Activated gamma-delta T cell (primary cell): ENCODE measurements at places on chromosomes 16 and 17.

- DNase-seq = no peak
Measured at GRCh38 chr17:74543891-74544760, 1.8 kb downstream of the CD300C start.

DNA sequence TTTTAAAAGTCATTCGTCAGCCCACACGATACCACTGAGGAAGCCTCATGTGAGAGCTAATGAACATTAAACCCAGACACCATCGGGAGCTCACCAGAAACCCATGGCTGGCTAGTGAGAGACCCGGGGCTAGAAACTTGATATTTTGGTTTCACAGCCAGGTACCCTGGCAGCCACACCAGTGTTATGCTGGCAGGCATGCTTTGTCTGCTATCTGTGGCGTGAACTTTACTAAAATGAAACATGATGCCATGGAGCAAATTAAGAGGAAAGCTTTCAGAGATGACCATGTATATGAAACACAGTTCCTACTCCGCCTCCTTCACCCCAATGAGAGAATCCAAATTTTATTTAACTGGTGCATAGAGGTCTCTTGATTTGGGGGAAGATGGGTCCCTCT is 291.2 kb downstream of the IRX3 start:
- no peak for DNase-seq

GRCh38 chr16:72850853-72851252 is 197.1 kb downstream of the ZFHX3 start:
- DNase-seq = no peak

- DNase-seq = no peak
Measured at GRCh38 chr16:4525634-4526277, 12.8 kb downstream of the CDIP1 start.

DNA sequence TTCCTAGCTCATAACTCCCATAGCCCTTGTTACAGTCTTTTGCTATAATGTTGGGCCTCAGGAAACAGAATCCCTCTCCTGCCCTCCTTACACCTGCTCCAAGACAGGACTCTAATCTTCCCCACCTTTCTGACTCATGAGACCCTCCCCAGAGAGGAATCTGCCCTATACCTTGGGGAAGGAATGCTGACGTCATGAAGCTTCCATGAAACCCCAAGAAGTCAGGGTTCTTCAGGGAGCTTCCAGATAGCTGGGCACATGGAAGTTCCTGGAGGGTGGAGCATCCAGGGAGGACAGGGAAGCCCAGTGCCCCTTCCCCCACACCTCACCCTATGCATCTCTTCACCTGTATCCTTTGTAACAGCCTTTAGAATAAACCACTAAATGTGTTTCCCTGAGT is 285.7 kb downstream of the SOX9 start:
- no peak for DNase-seq

GRCh38 chr16:12002447-12003006 is 26.0 kb downstream of the SNX29 start:
- DNase-seq = no peak

GRCh38 chr16:72015124-72015523 is 6.6 kb downstream of the DHODH start:
- DNase-seq = no peak

DNA sequence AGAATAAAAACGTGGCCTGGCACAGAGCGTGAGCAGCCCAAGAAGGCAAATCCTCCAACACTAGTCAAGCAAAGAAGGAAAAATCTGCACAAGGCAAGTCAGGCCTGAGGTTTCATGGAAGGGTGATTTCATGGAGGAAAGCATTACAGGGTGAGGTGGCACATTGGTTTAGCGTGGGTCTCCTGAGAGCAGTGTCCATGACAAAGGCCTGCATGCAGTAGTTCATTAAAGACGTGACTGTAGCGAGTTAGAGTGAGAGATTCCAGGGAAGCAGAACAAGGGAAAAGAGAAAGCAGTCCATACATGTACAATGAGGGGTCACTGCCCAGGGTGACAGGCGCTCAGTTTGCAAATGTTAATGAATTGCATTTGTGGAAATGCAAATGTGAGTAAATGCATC is 285.0 kb upstream of the ERCC4 start:
- DNase-seq = no peak

- DNase-seq = no peak
Measured at GRCh38 chr17:2680961-2681360, 30.6 kb downstream of the CLUH start.

DNA sequence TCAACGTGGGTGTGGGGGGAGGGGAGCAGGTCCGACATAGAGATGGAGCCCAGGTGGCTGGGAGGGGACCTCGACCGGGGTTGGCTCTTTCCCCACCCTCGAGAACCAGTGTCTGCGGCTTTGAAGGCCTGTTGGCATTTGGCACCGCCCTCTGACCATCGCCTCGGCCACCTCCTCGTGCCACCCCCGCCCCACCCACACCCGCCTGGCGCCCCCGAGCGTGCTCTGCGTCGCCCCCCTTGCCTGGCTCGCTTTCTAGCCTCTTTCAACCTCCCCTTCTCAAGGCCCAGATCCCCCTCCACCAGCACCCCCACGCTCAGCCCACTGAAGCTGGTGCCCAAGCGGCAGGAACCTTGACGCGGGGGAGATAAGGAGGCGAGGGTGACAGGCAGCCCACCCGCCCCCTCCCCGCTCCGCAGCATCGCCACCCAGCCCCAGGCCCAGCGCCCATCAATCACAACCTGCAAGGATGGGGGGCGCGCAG is 619 bp downstream of the CACNB1 start:
- DNase-seq = no peak

- no peak for DNase-seq
Measured at GRCh38 chr17:82962163-82962720, 117.2 kb upstream of the METRNL start.

DNA sequence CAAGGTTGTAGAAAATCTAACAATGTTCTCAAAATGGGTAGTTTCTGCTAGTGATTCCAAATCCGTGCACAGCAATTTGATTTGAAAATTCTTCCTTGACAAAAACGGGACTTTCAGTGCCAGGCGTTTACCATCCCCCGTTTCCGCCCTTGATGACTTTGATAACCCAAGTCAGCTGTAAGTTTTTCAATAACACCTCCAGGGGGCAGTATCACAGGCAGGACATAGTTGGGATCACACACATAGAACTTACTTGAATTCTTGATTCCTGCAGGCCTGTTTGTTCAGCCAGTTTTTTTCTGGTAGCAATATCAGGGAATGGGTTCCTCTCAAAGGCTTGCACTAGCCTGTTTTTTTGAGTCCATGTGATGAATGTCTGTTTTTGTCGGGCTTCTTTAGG is 5.6 kb downstream of the DUXB start:
- DNase-seq = no peak

DNA sequence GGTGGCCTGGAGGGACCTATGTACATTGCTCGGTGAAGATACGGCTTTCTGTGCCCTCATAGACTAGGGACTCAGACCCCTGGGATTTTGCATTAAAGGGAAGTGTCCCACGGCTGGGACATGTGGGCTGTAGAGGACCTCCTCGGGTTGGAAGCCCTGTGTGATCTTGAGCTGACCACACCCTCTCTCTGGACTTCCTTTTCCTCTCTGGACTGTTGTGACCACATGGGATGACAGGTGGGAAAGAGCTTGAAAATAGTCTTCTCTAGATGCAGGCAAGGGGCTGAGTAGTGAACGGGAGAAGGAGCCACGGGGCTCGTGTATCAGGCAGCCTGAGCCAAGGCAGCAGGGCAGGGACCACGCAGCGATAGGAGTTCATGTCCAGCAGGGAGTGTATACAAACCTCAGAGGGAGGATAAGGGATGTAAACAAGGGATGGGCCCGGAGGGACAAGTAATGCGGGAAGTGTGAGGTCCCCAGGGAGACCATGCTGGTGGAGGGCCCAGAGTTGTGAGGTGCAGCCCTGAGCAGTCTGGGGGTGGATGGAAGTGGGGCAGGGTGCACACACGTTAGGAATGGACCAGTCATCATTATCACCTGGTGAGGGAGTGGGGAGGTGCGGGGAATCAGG is 4.5 kb upstream of the SLC4A1 start:
- no peak for DNase-seq

DNA sequence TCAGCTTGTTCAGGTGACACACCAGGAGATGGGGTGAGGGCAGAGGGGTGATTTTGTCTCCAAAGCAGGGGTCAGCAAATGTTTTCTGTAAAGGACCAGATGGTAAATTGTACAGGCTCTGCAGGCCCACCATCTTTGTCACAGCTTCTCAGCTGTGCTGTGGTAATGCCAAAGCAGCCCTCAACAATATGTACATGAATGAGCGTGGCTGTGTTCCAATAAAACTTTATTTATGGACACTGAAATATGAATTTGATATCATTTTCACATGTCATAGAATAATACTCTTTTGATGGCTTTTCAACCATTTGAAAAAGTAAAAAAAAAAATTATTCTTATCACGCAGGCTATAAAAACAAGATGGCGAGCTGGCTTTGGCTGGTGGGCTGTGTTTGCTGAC is 206.4 kb upstream of the RPL38 start:
- no peak for DNase-seq

DNA sequence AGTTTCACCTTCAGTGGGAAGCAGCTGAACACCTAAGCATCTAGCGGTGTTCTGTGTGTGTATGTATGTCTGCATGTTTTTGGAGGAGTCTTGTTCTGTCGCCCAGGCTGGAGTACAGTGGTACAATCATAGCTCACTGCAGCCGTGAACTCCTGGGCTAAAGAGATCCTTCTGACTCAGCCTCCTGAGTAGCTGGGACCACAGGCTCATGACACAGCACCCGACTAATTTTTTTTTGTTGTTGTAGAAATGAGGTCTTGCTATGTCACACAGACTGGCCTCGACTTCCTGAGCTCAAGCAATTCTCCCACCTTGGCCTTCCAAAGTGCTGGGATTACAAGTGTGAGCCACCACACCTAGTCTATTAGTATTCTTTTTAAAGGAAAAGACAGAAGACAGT is 30.2 kb upstream of the FAAP100 start:
- DNase-seq = no peak

GRCh38 chr17:10741416-10742135 is 11.8 kb upstream of the TMEM220 start:
- no peak for DNase-seq

- DNase-seq = no peak
Measured at GRCh38 chr17:49523706-49524472, 28.8 kb downstream of the NGFR start.

- DNase-seq = no peak
Measured at GRCh38 chr17:79981090-79981489, 54.6 kb downstream of the TBC1D16 start.
